ENCODE measurements at places on chromosomes 5 and 9. TPM values are rescaled to one million over a fixed set of nuclear protein-coding genes. Genes with fewer than 3 reads are reported as not detected.

- peak; percentile 81 for DNase-seq
Observed at GRCh38 chr5:172479034-172479783, 24.9 kb upstream of the SH3PXD2B start.

DNA sequence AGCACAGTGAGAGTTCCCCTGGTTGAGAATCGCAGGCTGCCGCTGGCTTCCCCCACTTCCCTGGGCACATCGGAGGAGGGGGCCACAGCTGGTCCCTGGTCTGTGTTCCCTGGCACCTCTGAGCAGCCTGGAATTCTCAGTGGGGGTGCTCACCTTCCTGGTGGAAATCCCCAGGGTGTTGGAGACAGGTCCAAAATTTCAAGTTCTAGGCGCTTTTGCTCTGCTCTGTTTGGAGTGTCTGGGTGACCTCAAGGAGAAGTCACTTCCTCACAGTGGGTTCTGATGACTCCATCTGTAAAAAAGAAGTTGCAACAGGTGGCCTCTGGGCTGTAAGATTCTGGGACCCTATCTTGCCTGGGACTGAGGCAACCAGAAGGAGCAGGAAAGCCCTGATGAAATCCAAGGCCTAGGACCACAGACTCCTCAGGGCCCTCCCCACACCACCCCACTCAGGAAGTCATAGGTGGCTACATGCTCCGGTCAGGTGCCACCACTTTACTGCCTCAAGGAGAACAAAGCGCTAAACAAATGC, at the start of gene TRAF1:
Gene TRAF1 (minus strand): TSS at position 400 of the 532 bp plus-strand sequence. CDS start 721 bp downstream, outside the sequence.
- DNase-seq, result no peak

Gene PCDHAC1
- not detected for total RNA-seq

DNA sequence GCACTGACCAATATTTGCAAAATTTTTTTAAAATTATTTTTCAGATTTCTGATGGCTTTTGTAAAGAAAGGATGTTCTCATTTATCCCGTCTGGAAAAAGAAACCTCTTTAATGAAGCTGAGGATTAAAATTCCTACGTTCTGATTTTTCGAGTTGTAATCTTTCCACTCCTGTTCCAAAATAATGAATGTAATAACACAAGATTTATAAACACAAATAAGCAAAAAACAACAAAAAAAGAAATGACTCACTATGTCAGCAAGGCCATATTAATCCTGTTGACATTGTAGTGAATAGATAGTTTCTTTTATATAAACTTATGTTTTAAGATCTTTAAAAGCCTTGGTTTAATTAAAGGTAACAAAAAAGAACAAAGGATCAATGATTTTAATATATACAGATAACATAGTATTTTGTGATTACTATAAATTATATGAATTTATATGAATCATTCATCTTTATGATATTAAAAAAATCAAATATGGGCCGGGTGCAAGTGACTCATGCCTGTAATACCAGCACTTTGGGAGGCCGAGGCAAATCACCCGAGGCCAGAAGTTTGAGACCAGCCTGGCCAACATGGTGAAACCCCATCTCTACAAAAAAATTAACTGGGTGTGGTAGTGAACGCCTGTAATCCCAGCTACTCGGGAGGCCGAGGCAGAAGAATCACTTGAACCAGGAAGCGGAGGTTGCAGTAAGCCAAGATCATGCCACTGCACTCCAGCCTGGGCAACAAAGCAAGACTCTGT, 336.6 kb upstream of the DAB2 start:
- no peak for DNase-seq

DNA sequence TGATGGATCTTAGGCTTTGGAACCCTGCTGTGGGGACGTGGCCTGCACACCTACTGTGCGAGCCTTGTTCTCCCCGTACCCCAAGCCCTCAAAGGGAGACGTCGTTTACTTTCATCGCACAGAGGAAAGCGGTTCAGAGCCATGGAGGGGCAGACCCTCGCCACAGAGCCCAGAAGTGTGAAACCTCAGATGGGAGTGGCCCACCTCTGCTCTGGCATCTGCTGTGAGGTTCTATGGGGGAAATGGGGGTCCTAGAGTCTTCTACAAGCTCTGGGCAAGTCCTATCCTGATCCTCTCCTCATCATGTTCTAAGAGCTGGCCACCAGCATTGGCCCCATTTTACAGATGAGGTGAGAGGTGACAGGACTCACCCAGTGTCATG, 3.7 kb upstream of the RNF44 start:
- no peak for DNase-seq

Gene SPATA31D4
- not detected for total RNA-seq

Gene CDH18
- total RNA-seq, result 0.31 TPM

DNA sequence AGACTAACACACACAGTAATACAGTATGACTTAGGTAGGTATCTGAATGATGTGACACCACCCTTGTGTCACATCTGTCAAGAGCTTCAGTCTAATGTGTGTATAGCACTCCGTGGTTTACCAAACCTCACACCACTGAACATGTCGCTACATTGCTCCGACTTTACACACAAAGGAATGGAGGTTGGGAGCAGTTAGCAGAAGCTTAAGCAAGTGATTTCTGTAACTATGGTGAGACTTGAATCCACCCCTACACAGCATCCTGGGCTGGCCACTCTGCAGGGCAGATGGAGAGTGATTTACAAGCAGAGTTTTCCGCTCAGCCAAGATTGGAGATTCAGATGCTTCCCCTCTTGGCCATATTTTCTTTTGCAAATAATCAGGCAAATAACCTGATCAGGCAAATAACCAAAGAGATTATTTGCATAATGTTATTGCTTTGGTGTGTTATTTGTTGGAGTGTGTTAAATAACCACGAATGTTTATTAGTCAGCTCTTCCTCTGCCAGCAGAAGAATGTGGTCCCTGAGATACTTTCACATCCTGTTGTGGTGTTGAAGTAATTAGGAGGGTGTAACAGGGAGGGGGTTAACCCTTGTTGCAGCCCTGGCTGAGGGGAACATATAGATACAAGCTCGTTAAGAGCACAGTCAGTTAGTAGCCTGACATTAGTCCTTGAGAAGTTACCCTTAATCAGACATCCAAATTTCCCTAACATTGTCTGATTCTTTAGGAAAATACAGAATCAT, 92.8 kb downstream of the SNX18 start:
- DNase-seq, result no peak

DNA sequence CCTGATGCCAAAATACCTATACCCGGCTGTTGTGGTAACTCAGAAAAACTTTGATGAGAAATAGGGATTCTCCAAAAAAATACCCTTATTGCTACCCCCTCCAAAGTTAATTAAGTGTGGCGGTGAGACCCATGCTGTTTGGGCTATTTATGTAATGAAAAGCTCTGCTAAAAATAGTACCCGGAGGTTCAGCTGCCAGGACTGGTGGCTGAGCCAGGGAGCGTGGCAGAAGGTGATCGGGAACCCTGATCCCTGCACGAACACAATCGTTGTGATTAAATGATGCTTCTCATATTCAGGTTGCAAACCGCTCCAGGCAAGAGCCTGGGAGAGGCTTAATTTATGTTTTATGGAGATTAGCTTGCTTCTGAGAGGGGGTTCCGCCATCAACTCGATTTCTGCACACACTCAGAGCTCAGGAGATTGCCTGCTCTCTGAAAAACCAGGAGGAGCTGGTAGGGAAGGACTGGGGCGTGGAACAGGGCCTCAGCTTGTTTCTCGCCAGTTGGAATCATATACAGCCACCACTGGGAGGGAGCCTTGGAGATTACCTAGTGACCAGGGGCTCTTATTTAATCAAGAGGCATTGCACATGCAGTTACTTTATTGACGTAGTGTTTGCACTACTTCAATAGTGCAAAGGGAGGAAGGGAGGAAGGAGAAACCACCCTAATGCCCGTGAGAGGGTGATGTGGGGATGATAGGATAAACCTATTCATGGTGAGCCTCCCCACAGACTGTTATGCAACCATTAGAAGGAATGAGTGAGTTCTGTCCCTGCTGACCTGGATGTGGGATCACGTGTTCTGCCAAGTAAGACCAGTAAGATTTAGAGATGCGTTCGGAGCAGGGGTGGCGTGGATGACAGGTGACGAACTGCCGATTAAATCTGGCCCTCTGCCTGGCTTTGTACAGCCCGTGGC, 23.4 kb downstream of the HRH2 start:
- no peak for DNase-seq
